Left renal pelvis (tissue), 4 donors: ENCODE measurements at places on chromosomes 12 and 14.

DNA sequence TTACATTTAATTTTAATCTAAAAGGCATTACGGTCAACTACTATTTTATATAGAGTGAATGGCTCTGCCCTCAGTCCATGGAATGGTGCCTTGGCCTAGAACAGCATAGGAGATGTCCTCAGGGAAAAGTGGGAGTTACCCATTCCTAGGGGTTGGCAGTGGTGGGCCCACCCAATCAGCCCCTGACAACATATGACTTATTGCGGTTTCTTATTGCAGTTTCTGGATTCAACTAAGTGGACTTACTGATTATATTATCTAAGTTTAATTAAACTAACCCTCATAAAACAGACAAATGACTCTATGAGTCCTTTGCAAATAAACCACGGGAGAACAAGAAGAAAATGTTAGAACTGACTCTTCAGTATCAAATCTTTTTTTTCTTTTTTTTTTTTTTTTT is 2.3 kb upstream of the PPP2R5E start:
- no peak for DNase-seq

DNA sequence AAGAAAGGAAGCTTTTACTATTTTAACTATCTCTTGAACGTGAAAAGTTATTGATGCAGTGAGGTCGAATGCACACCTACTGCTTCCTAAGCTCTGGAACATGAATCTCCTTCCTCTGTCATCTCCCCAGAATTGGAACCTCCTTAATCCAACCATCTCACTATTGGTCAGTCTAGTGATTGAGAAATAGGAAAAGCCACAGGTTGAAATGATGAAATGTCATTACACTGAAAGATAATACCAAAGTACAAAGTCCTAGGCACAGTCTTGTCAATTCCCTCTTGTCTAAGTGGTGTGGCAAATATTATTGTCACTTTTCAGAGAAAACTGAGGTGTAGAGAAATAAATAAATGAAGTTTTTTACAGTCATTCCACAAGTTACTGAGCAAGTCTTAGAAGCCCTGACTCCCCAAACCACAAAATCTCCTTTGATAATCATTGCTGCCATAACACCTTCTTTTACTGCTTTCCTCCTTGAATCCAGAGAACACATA is 19.5 kb upstream of the HIGD1C start:
- no peak for DNase-seq

DNA sequence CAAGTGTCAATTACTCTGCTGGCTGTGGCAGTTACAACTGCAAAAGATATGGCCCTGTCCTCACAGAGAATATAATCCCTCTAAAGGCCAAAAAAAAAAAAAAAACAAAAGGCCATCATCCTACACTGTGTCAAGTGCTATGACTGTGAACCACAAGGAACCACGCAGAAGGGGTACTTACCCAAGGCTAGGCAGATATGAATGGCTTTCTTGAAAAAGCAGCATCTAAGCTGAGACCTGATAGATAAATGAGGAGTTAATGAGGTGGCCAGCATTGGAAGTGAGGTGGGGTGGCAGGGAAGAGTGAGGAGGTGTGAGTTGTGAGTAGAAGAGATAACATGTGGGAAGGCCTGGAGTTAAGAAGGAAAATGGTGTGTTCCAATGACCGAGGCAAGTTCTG is 16.4 kb upstream of the IL22 start:
- no peak for DNase-seq

GRCh38 chr12:131720241-131720640 is 9.4 kb downstream of the SFSWAP start:
- no peak for DNase-seq

DNA sequence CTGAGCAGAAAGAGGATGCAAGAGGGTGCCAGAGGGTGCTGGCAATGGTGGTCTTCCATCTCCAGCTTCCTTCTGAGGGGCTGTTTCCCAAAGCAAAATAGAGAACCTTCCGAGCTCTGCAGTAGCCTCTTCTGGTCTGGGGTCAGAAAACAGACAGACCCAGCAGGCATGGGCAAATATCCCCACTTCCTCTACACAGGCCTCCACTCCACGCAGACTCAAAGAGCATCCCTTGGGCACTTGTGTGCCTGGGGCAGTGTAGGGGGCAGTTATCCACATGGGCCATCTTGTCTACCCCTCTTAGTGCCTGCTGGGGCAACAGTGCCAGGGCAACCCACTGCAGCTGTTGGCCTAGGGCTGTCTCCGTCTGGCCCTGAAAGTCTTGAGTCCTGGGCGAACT is 231.9 kb downstream of the TTC8 start:
- DNase-seq, result no peak

- no peak for DNase-seq
These were observed 25.1 kb downstream of the ASPG start for GRCh38 chr14:104110491-104111209.

DNA sequence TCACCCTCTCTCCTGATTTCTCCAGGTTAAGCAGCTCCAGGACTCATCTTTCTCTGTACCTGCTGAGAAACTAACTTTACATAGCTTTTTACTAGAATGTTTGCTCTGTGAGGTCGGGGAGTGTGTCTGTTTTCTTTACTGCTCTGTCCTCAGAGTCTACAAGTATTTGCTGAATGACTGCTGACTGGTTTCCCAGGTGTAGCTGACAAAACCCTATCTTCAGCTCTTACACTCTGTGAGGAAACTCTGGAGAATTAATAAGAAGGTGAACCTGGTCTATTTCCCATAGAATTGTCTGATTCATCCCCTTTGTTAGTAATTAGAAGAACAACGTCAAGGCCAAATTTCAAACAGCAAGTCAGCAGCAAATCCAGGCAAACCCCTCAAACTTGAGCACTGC is 226.8 kb downstream of the ZFP36L1 start:
- no peak for DNase-seq

DNA sequence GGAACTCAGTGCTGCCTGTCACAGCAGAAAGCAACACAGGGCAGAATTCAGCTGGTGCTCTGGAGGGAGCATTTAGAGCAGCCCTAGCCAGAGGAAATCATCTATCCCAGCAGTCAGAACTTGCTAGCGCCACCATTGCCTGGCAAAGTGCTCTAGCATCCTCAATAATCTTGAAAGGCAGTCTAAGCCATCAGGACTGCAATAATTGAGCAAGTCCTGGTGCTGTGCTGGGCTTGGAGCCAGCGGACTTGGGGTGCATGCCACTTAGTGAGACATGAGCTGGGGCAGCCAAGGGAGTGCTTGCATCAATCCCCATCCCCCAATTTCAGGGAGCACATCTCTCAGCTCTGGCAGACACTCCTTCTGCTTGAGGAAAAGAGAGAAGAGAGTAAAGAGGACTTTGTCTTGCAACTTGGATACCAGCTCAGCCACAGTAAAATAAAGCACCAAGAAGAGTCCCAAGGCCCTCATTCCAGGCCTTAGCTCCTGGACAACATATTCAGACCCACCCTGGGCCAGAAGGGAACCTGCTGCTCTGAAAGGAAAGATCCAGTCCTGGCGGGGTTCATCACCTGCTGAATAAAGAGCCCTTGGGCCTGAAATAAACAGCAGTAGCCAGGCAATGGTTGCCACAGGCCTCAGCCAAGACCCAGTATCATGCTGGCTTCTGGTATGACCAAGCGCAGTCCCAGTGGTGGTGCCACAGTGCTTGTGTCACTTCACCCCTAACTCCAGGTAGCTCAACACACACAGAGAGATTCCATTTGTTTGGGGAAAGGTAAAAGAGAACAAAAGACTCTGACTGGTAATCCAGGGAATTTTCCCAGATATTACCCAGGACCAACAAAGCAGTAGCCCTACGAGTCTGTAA is 44.5 kb upstream of the ZDHHC17 start:
- DNase-seq, result no peak

GRCh38 chr12:9405886-9406563 is 197.8 kb upstream of the PZP start:
- DNase-seq, result no peak

GRCh38 chr12:131758016-131758739 is 47.3 kb downstream of the SFSWAP start:
- DNase-seq, result no peak

DNA sequence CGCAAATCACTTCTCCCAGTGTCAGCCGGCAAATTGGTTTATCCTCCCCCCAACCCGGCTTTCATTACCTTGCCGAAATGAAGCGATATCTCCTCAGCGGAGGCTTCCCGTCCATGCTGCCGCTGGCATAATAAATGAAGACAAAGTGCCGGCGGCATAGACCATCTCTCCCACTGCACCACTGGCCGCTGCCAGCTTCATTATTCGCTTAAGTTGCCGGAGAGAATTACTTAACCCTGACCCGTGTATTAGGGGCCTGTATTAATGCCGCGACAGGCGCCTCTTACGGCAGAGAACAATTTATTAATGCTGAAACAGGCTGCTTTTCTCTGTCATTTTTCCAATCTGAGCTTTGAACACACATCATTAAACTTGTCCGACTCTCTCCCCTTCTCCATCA is 17.5 kb upstream of the GPATCH2L start:
- no peak for DNase-seq

DNA sequence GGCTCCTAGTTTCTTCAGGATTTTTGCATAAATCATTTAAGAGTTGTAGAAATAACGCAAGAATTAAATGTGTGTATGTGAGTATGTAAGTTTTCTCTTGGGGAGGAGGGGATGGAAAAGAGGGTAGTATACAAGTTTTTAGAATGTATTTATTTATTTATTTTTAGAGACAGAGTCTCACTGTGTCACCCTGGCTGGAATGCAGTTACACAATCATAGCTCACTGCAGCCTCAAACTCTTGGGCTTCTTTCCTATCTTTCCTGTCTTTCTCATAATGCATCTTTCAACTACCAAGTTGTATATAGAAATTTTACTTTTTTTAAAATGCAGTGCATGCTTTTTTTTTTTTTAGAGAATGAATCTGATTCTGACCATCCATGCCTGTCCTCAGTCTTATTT is 269.0 kb upstream of the GARIN2 start:
- DNase-seq, result no peak

GRCh38 chr12:48988030-48988649 is 10.0 kb downstream of the WNT1 start:
- no peak for DNase-seq

- no peak for DNase-seq
These were observed 39.9 kb downstream of the GXYLT1 start for GRCh38 chr12:42104784-42105183.

GRCh38 chr12:10361622-10362021 is 28.2 kb downstream of the KLRK1 start:
- no peak for DNase-seq

DNA sequence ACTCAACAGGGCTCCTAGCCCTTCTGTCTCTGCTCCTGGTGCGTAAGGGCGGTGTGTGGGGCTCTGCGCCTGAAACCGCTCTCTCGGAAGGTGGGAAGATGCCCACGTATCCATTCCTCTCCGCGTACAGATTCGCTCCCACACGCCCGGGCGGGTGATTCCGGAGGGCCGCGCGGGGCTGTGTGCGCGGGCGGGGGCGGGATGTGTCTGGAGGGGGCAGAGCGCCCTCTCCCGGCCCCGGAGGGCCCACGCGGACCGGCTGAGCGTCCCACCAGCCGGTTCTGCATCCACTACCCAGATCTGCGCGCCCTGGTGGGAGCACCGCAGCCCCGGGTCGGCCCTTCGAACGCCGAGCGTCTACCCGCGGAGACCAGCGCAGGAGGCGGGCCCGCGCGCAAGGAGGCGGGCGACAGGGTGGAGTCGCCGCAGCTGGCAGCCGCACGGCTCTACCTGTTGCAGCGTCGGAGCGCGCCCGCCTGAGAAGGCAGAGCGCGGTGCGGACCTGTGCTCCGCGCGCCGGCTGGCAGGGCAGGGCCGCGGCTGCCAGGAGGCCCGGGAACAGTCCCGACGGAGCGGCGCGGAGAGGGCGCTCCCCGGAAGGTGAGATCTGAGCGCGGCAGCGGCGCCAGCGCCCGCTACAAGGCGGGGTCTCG is 1.4 kb upstream of the KCNK13 start:
- DNase-seq, result peak; percentile 31

- DNase-seq, result no peak
These were observed 463.0 kb downstream of the AACS start for GRCh38 chr12:125528281-125528680.

GRCh38 chr12:56894698-56895368 is 39.4 kb downstream of the SDR9C7 start:
- DNase-seq, result no peak

DNA sequence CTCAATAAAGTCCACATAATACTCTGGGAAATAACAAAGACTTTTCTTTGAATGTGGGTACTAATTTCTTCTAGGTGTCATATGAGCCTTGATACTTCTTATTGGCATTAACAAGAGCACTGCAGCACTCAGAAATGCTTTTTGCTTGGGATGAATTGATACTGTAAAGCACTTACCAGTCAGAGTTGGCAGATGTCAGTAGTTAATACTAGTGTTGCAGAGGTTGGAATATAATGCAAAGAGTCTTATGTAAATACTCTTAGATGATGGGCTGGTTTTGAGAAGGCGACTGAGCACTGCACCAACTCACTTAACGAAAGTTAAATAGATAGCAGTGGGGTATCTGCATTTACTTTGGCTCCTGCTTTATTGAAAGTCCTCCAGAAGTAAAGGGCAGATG is 25.6 kb upstream of the MBIP start:
- no peak for DNase-seq

DNA sequence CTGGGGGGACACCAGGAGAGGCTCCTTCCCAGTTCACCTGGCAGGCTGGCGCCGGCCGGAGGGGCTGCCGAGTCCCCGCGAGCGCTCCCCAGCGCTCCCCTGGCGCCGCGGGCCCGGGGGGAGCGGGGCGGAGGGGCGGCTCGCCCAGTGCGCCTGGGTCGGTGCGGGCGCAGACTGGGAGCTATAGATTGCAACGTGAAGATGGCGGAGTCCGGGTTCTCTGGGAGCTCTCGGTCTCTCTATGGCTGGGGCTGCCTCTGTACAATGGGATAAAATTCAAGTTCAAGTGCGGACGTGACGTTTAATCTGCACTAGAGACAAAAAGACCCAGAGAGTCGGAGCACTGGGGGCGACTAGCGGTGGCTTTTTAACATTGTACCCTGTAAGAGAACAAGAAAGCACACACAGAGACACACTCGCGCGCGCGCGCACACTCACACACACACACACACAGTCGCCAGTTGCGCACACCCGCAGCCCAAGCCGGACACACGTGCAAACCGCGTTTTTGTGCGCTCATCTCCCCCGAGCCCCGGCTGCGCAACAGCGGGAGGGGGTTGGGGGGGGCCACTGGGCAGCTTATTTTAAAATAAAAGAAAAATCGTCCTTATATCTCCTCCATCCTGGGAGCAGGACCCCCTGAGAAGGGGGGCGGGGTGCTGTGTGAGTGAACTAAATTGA is at the start of gene BCL11B:
Gene BCL11B (minus strand): TSS at position 247 of the 681 bp plus-strand sequence. CDS start 979 bp downstream, outside the sequence.
- peak; percentile 86 for DNase-seq

DNA sequence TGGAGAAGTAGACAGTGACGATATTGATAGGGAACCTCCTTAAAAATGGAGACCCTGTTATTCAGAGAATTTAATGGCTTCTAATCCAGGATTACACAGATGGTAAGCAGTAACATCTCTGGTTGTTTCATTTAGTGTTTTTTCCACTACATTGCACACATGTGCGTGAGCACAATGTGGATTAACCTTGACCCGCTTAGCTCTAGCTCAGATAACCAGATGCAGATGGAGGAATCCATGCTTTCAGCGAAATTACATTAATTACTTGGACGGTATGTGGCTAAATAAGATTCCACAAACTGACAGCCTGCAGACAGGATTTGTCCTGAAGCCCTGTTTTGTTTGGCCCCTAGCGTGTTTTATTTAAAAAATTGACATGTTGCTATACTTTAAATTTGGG is 378.4 kb downstream of the CCDC91 start:
- no peak for DNase-seq

GRCh38 chr14:89207925-89208328 is 209.1 kb downstream of the FOXN3 start:
- no peak for DNase-seq
